NCI-H345 (cell line): ENCODE measurements at places on chromosomes 12 and 14.

DNA sequence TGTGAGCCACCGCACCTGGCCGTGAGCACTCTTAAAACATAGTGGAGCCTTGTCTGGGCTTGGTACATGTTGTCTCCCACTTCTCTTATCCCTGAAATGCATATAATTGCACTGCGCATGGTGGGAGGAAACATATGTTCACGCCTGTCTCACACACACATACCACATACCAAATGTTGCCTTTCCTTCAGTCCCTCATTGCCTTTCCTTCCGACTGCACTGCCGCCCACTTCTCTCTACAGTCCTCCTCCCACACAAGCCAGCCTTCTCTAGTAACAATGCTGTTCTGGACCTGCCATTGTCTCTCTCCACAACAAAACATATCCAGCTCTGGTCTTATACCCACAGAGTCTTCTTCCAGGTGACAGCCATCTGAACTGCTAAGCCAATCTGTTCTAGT, 88.3 kb upstream of the PTHLH start:
- DNase-seq, result no peak

DNA sequence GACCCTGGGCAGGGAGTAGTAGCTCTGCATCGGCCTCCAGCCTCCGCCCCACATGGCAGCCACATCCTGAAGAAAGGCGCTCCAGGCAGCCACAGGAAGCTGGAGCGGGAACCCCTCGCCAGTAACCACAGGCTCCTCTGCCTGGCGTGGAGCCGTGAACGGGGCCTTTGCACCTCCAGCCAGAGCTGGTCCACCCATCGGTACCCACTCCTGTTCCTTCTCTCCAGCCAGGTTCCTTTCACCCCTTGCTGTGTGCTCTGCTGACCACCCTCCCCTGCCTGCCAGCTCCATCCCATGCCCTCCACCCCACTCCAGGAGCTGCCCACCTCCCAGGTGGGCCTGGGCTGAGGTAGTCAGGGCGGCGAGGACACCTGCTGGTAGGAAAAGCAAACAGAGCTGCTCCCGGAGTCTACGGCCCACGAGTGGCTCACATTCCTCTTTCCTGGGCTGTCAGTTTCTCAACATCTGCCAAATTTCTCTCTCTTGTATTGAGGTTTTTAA, 2.7 kb downstream of the TGFB3 start:
- DNase-seq, result no peak

- DNase-seq, result no peak
These were observed 8.6 kb downstream of the GLIPR1 start for GRCh38 chr12:75489187-75489586.

GRCh38 chr14:64541261-64541971, 875 bp downstream of the HSPA2 start:
- no peak for DNase-seq

DNA sequence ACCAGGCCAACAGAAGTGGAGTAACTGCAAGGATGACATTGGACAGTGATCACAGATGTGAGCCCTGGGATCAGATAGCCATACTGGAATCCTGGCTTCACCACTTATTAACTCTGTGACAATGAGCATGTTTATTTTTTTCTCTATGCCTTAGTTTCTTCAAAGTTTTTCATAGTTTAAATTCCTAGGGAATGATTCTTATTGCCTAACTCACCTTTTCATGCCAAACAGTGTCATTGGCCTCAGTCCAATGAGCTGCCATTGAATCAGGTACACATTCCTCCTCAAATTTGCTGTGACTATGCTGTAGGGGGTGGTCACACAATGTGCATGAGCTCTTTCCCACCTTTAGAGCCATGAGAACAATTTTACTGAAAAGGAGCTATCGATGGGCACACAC, 342.3 kb downstream of the SYT1 start:
- no peak for DNase-seq

GRCh38 chr12:42482041-42482747, 107.4 kb downstream of the PRICKLE1 start:
- no peak for DNase-seq

DNA sequence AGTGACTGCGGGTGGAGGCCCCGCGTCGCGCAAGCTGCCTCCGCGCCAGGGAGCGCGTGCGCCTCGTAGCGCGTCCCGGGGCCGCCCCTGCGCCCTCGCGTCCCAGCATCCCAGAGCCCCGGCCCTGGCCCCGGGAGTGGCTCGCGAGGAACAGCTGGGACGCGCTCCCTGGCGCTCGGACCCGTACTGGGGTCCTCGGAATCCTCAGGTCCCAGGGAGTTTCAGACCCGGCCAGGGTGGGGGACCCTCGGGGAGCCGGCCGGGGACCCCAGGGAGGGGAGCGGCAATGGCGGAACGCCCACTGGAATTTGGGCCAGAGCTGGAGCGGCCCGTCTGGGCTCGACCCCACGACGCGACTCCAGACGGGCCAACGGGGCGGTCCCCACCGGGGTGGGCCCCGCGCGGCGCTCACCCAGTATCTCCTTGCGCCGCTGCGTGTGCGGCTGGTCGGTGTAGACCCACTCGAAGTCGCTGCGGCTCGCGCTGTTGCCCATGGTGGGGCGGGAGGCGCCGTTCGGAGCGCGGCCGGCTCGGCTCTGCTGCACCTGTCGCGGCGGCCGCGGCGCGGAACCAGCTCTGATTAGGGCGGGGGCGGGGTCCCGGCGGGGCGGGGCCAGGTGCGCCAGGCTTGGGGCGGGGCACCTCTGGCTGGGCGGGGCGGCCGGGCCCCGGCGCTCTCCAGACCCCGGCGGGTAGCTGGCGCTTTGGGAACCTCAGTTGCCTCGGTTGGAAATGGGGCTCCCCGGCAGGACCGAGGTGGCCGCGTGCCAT, at the start of gene DEGS2:
Gene DEGS2 (minus strand): TSS at position 552 of the 771 bp plus-strand sequence. CDS start 58 bp downstream, at position 494.
- peak; percentile 72 for DNase-seq

GRCh38 chr12:88339254-88339949, 197.3 kb downstream of the TMTC3 start:
- no peak for DNase-seq

GRCh38 chr14:61315313-61315712, 6.1 kb upstream of the PRKCH start:
- peak; percentile 37 for DNase-seq

- DNase-seq, result no peak
These were observed 37.3 kb downstream of the AKAP6 start for GRCh38 chr14:32366256-32366879.

DNA sequence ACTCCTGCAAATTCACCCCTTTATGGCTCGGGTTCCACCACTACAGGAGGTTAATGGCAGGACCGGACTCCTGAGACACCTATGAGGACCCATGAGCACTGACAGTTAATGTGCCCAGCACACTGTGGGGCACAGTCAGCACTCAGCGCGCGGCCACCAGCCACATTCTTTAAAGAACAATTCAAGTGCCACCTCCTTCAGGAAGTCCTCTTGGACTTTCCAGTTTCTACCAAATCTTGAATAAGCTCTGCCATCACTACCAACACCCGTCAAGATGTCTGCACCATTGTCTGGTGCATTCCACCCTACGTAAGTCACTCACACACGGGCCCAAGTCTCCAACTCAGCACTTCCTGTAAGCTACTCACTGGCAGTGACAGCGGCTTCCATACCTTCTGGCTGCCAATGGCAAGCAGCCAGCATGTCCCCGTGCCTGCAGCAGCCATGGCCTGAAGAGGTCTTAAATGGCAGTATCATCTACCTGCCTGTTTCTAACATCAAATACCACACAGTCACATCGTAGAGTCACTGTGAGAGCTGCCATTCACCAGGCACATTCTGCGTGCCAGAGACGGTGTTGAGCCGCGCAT, 48.5 kb downstream of the CDC42BPB start:
- DNase-seq, result no peak

DNA sequence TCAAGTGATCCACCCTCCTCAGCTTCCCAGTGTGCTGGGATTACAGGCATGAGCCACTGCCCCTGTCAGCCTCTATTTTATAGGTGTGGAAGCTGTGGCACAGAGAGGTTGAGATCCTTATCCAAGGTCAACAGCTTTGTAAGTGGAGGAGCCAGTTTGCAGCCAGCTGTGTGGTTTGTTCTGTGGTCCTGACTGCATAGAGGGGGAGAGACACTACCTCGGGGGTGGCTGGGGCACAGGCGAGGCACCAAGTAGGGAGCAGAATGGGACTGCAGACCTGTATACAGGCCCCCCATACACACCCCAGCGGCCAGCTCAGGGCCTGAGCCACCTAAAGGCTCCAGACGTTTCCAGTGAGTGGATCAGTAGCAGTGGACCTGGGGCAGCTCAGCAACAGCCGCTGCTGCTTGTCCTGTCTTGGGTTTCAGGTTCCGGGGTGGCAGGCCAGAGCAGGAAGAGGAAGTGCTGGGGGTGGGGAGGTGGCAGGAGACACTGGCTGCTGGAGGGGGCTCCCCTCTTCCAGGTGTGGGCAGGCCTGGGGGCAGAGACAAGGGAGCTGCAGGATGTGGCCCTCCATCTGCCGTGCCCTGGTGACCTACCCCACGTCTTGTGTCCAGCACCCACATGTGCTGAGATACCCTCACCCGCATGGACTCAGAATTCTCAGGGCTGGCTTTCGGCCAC, 11.0 kb downstream of the ORAI1 start:
- DNase-seq, result no peak

GRCh38 chr14:91390165-91390778, 27.3 kb downstream of the CCDC88C start:
- peak; percentile 49 for DNase-seq

DNA sequence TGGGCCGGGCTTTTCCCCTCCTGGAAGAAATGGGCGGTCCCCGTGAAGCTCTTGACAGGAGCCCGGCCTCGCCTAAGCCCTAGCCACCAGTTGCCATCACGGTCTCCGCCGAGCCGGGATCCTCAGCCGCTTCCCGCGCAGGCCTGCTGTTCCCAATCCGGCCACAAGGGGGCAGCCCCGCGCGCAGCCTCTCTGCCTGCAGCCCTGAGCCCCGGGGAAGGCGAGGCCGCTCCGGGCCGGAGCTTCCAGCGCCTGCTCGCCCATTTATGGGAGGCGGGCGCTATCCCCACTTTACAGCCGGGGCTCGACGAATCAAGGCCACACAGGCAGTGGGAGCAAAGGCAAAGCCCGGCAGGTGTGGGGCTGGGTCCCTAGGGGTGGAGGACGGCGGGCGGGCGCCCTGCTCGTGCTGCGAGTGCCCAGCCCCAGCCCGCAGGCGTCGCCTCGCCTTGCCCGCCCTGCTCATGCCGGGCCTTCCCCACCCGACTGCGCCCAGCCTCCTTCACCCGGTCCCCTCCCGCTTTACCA, 61.5 kb downstream of the LGMN start:
- DNase-seq, result peak; percentile 84

GRCh38 chr12:7642876-7643309, 22.8 kb downstream of the APOBEC1 start:
- no peak for DNase-seq

DNA sequence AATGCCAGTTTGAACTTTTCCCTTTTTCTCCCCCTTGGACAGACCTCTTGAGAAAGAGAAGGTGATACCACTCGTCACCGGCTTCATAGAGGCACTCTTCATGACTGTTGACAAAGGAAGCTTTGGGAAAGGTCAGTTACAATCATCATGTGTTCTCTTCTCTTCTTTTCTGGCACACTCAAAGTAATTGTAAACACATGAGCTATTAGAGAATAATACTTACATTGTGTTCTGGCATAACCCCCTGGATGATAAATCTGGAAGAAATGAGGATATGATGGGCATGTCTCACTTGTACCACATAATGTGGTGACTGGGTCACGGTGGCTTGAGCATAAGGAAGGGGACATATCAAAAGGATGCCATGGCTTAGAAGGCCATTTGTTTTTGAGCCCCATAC, 20.0 kb downstream of the UTP20 start:
- no peak for DNase-seq

DNA sequence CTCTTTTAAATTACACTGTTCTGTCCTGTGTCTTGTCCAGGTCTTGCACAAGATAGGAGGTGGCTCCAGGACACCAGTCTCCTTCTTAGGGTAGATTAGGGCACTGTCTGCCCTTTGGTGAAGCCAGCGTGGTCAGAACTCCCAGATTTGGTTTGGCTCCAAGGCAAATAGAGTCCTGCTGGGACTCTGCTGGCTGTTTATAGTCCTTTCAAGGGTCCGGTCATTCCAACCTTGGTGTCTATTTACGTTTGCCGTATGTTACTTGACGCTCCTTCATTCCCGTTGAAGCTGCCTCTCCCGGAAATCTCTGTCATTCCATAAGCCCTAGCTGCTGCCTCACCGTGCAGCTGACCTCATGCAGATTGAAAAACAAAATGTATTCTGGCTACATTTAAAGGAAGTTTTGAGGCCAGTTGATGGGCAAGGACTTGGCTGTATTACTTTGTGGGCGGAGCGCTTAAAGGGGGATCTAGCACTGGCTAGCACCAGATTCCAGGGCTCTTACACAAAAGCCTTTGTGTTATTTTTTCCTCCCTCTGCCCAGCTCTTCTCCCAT, 180.6 kb downstream of the AKAP6 start:
- no peak for DNase-seq

- no peak for DNase-seq
These were observed 282.4 kb downstream of the DPF3 start for GRCh38 chr14:72611506-72611905.

GRCh38 chr14:21308132-21308478, 28.2 kb downstream of the RPGRIP1 start:
- DNase-seq, result no peak

GRCh38 chr12:47910981-47911380, 6.2 kb upstream of the VDR start:
- no peak for DNase-seq

DNA sequence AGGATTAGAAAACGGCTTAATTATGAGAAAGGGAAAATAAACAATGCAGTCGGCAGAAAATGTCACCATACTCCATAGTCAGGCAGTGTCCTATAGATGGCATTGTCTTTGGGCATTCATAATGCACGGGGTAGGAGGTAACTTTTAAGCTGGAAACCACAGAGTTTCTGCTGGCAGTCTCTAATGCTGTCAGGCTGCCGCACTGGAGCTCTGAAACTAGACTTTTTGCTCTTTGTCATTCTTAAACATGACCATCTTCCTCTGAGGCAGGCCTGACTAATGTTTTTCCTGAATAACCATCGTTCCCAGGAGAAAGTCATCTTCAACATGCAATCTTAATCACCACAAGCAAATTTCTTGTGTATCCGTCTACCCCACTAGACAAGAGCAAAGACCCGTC, 108.8 kb downstream of the ETNK1 start:
- DNase-seq, result no peak

- DNase-seq, result no peak
These were observed 260.0 kb downstream of the DUSP6 start for GRCh38 chr12:89092297-89092696.

DNA sequence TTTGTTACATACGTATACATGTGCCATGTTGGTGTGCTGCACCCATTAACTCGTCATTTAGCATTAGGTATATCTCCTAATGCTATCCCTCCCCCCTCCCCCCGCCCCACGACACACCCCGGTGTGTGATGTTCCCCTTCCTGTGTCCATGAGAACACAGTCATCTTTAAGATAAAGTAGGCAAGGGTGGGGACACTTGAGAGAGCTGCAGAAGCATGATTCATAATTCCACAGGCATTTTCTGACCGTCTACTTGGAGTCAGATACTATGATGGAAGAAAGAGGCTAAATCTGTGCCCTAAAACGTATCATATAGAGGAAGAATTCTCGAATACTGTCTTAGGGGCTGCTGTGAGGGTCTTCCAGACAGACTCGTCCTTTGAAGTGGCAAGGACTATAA, 145.9 kb upstream of the VASH1 start:
- DNase-seq, result no peak

GRCh38 chr14:68047906-68048305, 228.3 kb downstream of the RAD51B start:
- no peak for DNase-seq

GRCh38 chr12:12718381-12718759, 1.2 kb downstream of the CDKN1B start:
- no peak for DNase-seq
